NCI-H1930 (cell line): ENCODE measurements at places on chromosomes 4 and X.

DNA sequence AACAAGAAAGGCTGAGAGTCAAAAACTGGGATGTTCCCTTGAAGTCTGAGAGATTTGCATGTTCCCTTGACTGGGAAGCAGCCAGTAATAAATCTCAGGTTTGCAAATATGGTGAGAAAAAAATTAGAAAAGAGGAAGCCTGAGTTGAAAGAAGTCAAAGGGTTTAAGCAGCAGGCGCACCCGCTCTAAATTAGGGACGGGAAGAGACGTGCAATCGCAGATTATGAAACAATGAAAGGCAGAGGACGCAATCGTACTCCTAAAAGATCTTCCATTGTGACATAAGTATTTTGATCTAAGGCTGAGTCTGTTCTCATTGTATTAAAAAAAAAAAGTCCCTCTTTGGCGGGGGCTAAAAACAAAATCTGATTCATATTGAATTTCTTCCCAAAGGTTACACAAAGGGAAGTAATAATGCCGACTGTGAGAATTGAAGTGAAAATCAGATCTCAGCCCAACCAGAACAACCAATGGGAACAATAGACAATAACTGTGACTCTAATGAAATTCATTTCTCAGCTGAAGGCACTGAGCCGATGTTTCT lies 28.2 kb downstream of the SAT1 start:
- no peak for DNase-seq

DNA sequence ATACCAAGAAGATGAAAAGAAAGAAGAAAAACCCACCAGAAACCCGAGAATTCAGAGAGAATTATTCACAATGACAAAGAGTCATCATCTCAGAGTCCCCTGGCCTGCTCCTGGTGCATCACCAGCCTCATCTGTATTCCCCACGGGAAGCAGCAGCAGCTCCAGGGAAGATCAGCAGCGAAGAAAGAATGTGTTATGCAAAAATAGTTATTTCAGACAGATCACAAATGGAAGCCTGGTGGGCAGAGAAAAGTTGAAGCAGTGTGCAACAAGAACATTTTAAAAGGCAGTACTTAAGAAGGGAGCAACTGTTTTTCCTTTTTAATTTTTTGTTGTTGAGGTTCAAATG lies 189.2 kb downstream of the PPP3CA start:
- no peak for DNase-seq

DNA sequence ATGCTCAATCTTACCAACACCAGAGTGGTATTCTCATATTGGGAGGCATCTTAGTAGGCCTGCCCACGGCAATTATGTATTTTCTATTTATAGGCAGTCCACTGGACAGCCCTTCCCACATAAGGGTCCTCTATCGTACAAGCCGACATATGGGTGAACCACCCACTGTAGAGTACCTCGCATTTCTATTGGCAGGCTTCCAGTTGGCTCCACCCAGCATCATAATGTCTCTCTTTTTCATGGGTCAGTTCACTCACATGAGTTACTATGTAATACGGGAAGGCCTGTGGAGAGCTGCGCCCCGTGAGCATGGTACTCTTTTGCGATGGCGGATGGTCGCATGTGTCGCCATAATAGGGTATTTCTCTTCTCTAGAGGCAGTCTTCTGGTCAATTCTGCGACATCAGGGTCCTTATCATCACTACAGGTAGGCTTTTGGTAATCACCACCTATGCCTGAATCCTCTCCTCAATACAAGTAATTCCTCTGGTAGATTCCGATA lies 29.4 kb upstream of the FOXR2 start:
- no peak for DNase-seq

DNA sequence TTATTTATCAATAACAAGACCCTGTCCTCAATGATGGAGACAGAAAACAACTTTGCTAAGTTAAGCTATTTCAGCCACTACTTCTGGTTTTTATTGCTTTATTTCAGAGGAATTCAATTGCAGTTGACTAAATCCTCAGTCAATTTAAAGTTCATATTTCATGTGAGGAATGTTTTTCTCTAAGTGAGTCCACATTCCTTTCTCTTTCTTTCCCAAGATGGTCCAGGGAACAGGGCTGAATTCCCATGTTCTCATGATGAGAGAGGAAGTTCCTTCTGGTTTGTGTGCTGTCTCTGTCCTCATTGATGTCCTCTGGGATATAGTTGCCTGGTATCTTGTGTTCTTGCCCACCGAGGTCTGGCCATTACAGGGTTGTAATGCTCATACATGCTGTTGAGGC lies 117.2 kb downstream of the SLIT2 start:
- DNase-seq, result no peak

GRCh38 chr4:168527560-168527959 lies 30.7 kb downstream of the PALLD start:
- DNase-seq, result no peak

DNA sequence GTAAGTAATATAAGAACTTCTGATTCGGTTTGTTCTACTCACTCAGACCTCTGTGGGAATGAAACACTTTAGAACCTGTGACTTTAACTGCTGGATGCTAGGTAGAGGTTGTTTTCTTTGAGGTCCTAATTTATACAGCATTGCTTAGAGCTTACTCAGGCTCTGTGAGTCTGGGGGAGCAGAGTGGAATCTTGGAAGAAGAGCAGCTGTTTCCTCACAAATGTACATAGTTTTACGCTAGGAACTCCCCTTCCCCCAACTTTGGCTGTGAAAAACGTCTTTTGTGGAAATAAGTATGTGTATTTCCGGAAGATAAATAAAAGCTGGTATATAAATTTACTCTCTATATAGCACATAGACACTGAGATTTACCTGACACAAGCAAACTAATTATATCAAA lies 141.4 kb downstream of the NAA11 start:
- no peak for DNase-seq

DNA sequence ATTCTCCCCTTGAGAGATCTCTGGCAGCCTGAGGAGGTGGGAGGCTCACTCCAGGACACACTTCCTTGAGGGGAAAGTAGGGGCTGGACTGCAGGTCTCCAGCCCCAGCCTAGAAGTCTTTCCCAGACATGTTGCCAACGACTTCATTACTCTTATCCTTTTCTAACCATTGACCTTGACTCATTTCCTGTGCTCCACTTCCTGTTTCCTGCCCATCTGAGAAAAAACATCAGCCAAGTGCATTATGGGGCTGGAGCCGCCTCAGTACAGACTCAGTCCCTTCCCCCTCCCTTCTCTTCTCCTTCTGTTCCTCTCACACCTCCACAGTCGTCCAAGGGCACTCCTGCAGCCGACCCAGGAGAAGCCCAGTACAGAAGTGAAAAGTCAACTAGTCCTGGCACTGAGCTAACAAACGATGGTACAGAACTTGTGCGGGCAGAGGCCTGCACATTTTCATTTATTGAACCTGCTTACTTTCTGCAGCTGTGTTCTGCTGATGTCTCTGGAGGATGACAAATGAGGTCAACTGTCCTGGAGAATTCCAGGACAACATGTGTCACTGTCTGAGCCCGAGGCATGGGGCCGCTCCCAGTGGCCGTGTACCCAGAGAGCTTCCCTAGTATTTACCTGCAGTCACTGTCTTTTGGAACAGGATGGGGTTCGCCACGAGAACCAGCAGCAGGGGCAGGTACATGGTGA lies 20.1 kb downstream of the GPR143 start:
- no peak for DNase-seq

GRCh38 chr4:13529128-13529919 lies 15.0 kb downstream of the NKX3-2 start:
- DNase-seq, result no peak

GRCh38 chr4:44256414-44256813 lies 192.2 kb downstream of the KCTD8 start:
- DNase-seq, result no peak

- DNase-seq, result no peak
These were observed 172.2 kb downstream of the DCLK2 start for GRCh38 chr4:150250293-150250997.

DNA sequence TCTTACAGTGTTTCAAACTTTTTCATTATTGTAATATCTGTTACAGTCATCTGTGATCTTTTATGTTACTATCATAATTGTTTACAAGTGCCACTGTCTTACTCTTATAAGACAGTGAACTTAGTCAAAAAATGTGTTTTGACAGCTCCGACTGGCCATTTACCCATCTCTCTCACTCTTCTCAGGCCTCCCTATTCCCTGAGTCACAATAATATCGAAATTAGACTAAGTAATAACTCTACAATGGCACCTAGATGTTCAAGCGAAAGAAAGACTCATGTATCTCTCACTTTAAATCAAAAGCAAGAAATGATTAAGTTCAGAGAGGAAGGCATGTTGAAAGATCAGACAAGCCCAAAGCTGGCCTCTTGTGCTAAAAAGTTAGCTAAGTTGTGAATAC lies 184.2 kb downstream of the CDS1 start:
- DNase-seq, result no peak

DNA sequence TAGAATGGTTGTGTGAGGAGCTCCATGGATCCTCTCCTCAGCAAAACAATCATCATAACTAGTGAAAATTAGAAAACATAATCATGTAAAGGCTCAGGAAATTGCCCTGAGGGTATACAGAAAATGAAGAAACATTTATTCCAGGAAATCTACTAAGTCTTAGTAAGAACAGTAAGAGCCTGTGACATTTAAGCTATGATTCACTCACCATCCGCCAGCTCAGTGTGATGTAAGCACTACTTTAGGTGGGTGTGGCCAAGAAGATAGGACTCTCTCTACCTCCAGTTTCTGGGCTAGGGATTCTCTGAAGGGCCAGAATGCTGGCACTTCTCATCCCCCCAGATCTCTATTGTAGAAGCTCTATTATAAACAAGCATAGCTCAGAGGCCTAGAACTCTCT lies 147.5 kb downstream of the DLG3 start:
- no peak for DNase-seq

DNA sequence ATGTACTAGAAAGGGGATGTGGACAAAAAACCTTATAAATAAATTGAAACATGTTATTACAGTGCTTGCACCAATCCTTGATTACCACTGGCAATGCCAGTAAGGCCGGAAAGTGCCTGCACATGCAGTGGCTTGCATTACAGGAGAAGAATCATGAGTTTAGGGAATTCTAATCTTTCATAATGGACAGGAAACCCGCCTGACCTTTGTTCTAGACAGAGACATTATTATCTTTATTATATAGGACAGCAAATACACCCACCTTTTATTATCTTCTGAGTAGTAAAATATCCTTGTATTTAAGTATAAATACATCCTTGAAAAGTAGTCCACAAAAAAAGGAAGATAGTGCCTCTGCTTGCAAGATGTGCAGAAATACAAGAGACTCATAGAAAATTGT lies 379.9 kb upstream of the LCORL start:
- no peak for DNase-seq

DNA sequence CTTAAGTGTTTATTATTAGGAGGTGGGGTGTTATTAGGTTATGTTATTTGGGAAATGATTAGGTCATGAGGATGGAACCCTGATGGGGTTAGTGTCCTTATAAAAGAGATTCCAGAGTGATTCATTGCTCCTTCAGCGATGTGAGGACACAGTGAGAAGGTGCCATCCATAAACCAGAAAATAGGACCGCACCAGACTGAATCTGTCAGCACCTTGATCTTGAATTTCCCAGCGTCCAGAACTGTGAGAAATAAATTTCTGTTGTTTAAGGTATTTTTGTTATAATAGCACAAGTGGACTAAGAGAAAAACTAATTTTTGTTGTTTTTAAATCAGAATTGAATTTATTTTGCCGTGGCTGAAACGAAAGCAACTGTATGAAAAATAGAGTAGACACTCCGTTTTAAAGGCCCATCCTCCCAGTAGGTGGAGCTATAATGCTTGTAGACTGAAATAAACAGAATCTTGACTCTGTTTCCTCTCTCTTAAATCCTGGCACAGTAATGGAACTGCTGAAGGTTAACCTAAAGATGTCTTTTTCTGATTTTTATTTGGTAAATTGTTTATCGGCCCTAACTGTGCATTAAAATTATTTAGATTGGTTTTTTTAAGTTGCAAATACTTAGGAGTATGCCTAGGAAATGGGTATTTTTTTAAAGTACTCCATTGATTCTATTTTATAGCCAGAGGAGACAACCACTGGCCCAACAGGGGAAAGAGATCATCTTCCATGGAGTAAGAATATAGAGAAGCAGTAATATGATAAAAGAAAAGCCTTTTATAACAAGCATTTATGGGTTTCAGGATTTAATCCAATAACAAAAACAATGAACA lies 133.2 kb upstream of the ADAMTS3 start:
- DNase-seq, result no peak

DNA sequence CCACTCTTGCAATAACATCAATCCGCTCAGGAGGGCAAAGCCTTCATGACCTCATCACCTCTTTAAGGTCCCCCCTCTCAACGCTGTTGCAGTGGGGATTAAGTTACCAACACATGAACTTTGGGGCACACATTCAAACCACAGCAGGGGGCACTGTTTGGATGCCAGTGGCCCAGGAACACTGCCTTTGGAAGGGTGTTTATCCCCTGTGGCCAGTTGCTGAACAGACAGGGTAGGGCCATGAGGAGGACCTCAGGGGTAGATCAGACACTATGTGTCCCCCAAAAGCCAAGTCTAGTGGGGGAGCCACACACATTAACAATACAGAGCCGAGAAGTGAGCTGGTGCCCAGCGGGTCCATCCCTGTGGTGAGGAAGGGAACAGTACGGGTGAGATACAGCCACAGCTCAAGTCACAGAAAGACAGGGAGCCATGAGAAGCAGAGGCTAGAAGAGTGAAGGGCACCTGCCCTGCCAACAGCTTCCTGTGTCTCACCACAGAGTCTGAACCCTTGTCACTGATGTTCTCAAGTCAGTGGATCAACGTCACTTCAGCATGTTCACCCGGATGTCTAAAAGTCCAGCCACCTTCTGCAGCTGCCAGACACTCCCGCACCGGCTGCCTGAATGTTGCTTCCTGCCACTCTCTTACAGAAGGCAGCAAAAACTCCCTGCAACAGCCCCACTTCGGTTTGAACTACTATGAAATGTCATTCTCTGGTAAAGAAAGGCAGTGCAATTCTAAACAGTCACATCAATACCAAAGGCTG lies 19.9 kb upstream of the MXD4 start:
- no peak for DNase-seq

- DNase-seq, result no peak
These were observed 20.1 kb upstream of the PHEX start for GRCh38 chrX:22012051-22012450.

DNA sequence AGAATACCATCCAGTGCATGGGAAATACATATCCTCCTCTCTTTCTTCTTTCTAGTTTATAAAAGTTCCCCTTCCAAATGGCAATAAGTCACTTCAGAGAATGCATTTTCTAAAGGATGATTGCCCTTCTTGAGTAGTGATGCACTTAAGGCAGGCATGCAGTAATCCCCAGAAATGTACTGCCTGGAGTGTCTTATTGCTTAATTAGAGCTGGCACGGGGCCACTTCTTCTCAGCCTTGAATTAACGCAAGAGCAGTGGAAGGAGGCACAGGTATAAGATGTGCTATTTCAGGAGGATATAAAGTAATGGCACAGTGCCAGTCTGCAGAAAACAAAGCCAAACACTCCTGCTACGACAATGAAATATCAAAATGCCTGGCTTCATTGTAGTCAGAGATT lies 371.4 kb upstream of the FAM241A start:
- no peak for DNase-seq

- no peak for DNase-seq
These were observed 189.8 kb upstream of the AFF2 start for GRCh38 chrX:148310426-148311165.

DNA sequence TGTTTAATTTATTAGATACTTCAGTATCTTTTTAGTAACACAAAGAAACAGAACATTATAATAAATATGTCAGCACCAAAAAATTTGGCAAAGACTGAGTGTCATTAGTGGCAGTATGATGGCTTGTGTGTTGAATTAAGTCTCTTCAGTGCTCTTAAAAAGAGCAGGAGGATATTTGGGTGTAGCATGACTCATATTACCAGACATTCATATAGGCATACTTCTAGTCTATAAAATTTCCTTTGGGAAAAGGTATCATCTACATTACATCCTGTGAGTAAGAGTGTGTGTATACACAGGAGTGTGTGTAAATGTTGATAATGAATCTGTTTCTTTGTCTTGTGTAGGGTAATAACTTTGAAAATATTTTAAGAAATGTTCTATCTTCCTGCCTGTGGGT lies 135.7 kb downstream of the CNKSR2 start:
- DNase-seq, result peak; percentile 3
